Cerebellar nuclear complex (tissue), 1 donor: ENCODE measurements at places on chromosomes 6 and 20.

GRCh38 chr6:26533532-26533931 lies 4.6 kb upstream of the HMGN4 start:
- DNase-seq: no peak

- no peak for DNase-seq
Observed at GRCh38 chr20:8744228-8744844, 324.6 kb upstream of the PLCB4 start.

- no peak for DNase-seq
Observed at GRCh38 chr6:12576389-12576788, 140.2 kb upstream of the PHACTR1 start.

- no peak for DNase-seq
Observed at GRCh38 chr20:57087102-57087501, 179.3 kb downstream of the BMP7 start.

DNA sequence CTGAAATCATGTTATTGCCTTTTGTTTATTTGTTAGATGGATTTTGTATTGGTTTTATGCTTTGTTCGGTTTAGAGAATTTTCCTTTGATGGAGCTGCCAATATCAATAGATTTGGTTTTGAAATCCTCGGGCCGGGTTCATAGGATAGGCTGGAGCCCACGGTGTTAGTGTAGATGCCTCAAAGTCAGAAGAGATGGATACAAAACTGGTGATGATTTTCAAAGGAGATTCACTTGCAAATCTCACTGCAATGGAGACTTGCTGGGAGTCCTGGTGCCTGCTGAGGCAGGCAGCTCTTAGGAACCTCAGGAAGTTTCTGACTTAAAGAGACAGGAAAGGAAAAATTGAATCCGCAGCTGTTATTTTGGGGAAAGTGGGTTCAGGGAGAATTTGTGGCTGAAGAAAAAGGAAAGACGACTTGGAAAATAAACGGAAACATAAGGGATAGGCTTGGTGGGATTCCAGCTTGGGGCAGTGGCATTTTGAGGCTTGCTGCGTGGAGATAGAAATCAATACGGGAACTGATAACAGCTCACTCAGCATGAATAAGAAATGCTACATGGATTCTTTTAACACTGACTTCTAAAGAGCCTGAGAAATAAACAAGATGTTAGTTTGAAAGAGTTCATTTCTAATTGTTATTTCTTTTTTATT lies 241.6 kb downstream of the PHACTR1 start:
- DNase-seq: no peak

- no peak for DNase-seq
Observed at GRCh38 chr20:33567949-33568348, 78.1 kb downstream of the CBFA2T2 start.

DNA sequence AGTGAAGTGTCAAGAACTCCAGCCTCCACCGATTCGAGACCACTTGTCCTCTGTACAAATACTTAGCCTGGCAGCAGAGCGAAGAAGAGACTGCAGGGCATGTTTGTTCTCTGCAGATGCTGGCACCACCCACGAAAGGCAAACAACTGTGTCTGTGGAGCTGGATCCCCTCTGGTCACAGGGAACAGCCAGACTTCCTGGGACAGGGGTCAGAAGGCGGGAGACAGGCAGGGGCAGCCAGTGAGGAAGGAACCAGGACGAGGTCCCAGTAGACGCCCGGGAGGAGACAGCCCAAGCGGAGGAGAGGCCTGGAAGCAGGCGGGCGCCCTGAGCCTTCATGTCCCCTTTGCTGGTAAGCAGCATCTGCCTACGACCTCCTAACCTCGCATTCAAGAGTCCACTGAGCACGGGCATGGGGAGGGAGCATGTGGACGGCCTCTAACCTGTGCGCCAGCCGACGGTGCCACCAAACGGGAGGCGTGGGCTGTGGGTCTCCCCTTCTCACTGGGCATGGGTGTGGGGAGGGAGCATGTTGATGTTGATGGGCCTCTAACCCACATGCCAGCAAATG lies 265.5 kb downstream of the DLL1 start:
- DNase-seq: no peak

DNA sequence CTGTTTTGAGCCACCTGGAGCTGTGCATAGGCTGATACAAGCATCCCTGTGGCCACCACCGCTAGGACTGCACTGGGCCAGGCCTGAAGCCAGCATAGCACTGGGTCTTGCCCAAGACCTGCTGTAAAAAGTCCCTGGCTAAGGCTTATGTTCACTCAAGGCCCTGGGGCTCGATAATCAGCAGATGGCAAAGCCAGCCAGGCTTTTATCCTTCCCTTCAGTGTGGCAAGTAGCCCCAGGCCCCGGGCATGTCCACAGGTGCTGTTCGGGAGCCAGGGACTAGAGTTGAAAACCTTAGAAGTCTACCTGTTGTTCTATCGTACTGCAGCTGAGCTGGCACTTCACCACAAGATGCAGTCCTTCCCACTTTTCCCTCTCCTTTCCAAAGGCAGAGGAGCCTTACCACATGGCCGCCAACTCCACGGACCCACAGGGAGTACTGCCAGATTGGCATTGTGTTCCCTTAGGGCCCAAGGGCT lies 226.4 kb upstream of the ZNF217 start:
- DNase-seq: no peak

- DNase-seq: no peak
Observed at GRCh38 chr6:138521790-138522189, 22.5 kb upstream of the NHSL1 start.

- no peak for DNase-seq
Observed at GRCh38 chr6:110329348-110329713, 28.8 kb downstream of the METTL24 start.

DNA sequence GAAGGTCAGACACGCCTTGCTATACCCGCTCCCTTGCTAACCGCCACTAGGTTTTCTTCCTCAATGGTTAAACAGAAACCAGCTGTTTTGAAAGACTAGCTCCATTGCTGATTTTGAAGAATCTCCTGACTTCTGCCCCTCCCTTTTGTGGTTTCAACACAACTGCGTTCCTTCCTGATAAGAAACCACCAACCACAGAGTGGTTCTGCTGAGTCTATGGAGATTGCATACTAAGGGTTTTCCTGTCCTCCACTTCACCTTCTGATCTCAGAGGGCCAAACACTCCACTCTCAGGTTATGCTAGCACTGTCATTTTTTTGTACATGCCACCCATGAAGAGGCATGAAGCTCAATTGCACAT lies 207.9 kb downstream of the MYLK4 start:
- no peak for DNase-seq

DNA sequence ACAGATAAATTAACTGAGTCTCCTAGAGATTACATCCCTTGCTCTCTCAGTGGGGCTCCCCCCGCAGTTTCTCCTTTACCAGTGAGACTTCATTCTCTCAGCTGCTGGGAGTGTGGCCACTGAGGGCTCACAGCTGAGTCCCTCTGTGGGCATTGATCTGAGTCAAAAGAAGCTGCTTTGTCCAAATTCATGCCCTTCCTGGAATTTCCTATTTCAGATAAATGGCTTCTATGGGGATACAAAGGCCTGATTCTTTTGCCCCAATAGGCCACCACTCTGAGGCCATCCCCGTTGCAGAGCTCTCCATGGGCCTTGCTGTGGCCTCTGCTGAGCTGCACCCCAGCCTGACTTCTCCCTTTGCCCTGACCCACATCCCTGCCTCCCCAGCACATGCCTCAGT lies 10.0 kb downstream of the CST5 start:
- DNase-seq: no peak

DNA sequence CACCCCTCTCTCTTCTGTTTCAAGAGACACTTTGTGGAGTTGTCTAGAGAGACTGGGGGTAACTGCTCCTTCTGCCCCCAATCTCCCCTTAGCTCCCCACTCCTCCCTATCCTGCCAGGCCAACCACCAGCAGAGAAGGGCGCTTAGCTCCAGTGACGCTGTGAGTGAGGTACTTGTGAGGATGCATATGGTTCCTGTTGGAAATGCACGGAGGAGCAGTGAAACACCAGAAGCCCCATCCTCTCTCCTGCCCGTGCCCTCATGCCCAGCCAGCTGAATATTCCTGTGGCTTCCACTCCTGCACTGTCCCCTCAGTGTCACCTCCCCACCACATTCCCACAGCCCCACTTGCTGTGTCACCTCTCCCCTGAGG lies 11.9 kb downstream of the NT5E start:
- DNase-seq: no peak

DNA sequence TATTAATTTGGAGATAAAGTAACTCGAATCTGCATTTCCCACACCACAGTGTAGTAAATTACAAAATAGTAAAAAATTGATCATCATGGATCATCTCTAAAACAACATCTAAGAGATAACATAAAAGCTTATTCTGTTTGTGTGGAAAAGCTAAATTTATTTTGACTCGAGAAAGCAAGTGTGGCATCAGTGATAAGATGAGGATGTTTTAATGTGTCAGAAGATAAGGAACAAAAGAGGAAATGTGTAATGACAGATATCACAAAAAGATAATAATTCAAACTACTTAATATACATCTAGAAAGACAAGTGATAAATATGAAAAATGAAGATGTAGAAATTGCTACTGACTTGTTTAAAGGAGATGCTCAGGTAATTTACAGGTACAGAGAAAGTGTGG lies 74.1 kb downstream of the DNAH8 start:
- DNase-seq: no peak

DNA sequence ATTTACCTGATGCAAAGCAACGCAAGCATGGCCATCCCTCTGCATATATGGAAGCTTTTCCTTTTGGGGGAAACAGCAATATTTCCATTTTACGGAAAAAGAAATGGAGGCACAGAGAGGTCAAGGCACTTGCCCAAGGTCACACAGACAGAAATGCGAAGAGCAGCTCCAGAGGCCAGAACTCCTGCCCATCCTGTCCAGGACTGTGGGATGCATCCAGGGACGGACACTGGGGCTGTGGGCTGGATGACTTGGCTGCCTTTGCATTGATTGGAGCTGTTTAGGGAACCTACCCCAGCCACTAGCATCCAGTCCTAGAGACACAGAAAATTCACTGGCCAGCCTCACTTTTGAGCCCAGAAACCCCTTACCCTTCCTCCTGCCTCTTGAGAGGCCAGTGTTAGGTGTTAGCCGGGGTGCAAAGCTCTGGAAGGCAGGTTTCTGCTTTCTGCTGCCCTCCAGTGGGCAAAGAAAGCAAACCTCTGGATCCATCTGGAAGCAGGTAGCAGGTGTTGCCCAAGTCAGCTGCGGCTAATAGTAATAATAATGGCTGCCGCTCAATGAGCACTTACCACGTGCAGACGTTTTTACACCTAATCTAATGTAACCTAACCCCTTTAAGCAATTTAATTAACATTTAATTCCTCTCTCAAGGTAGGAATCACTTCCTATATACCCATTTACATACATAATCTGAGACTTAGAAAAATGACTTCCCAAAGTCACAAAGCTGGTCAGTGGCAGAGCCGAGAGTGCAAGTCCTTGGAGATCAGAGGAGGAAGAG lies 31.7 kb upstream of the CCN5 start:
- no peak for DNase-seq

DNA sequence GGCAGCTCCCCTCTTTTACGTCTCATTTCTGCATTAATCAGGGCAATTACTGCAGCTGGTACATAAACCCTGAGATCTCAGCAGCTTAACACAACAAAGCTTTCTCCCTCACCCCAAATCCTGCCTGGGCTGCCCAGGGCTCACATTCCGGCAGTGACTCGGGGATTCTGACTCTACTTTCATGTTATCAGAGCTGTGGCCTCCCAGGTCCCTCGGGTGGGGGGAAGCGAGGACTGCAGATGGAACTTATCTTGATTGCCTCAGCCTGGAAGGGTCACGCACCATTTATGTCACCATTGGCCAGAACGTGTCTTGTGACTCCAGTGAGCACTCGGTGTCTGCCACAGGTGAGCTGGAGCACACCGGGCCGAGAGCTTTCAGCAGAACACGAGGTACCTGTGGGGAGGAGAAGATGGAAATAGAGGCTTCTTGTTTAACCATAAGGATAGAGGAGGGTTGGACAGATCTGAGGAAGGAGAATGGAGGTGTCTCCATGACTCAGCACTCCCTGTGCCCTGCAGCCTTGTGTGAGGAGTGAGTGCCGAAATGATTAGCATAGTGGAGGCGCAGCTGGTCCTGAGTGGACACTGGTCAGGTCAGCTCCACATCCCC lies 88.5 kb upstream of the EXOC2 start:
- DNase-seq: no peak

DNA sequence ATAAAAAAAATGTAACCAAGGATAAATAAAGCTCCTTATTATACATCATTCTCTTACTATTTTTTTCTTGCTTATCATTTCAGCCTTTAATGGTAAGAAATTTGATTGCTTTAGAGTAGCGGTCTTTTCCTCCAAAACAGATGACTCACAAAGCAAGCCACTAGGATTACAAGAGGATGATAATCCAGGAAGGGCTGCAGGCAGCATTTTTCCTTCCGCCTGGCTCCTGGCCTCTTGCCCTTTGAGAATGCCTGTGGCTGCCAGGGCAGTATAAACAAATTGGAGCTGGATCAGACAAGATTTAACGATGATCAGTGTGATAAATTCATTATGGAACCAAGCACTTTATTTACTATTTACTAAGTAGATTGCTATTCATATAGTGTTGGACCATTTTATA lies 9.7 kb upstream of the FBXL4 start:
- DNase-seq: no peak

GRCh38 chr6:149840345-149841075 lies 23.6 kb downstream of the LRP11 start:
- no peak for DNase-seq

GRCh38 chr20:43009532-43009931 lies 180.2 kb downstream of the PTPRT start:
- DNase-seq: no peak

DNA sequence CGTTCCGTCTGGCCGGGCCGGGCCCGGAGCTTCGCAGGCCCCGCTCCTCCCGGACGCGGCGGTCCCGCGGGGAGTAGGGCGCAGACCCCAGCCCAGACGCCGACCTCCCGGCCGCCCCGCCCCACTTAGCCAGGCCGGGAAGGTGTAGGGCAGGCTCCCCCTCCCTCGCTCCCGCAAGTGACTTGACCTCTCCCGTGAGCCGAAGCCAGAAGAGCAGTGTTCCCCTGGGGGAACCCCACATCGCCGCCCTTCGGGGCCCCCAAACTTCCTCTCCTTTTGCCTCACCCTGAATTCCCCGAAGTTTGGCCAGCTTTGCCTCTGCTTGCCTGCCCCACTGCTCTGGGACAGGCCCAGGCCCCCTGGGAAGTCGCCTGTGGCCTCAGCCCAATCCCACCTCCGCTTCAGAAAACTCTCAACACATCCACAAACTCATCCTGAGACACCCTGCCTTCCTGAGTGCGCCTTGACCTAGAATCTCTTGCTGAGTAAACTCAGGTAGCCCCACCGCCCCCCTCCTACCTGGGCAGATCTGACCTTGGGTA lies 524 bp upstream of the NOL4L start:
- no peak for DNase-seq

DNA sequence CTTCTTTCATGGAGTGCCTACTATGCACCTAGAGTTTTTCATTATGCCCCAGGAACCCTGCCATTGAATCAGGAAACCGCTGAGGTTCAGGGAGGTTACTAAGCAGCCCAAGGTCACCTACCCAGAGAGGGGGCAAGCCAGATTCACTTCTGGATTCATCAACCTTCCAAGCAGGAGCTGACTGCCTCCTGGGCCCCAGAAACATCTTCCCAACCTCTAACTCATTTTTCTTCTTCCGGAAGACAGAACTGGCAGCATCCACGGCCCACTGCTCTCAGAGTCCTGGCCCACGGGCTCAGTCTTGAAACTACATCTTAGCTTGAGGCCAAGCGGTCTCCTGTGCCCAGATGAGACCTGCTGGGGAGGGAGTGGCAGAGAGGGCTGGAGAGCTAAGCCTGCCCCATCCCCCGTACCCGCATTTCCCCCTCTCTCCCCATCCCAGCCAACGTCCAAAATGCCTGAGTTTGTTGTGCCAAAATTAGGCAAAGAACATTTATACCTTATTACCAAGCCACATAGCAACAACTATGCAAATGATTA lies 281.0 kb downstream of the CDC5L start:
- no peak for DNase-seq
